ENCODE measurements at places on chromosomes 3 and 15. TPM values are rescaled to one million over a fixed set of nuclear protein-coding genes. Genes with fewer than 3 reads are reported as not detected.
A peak's percentile ranks its signal among the peaks of the same experiment; 100 is the strongest.

DNA sequence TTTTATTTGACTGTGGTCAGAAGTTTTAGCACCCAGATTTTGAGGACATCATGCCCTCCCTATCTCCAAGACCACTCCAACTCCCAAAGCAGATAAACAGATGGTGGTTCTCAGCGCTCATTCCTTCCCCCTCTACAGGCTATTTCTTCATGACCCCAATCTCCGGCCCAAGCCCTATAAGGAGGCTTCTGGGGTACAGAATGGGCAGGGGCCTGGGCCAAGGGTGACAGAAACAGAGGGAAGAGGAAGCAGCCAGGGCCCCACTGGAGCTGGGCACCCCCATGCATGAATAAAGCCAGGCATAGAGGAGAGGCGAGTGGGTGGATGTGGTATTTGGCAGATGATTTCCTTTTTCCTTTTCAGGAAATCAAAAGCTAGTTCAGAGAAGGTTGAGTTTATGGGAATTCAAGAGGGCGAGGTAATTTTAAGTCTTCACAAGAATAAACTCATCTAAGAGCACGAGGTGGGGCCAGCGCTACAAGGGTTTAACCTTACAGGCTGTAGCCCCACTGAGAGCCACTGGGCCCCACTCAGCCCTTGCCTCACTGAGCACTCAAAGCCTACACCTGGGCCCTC, 104.8 kb upstream of the HERC1 start:
- H3K36me3 ChIP-seq = no peaks in the 10 kb centered on the region
- no peaks in the 10 kb centered on the region for H3K27me3 ChIP-seq
- DNase-seq = no peak

DNA sequence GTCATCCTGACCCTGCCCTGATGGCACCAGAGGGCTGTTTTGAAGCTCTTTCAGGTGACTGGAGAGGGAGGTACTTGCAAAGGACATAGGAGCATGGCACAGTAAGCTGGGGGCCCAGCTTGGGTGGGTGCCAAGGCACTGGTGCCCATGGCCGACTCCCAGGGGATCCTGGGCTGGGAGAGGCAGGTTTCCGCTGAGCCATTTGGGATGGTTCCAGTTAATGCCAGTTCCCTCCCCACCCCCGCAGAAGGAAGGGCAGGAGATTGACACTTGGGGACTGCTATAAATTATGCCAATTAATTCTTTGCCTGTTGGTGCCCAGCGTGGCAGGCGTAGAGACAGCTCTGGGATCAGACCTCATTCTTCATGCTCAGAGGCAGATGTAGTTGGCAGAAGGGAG, 26.1 kb downstream of the CD276 start:
- no peak overlapping the region for H3K4me3 ChIP-seq
- H3K27me3 ChIP-seq = no peaks in the 10 kb centered on the region
- H3K36me3 ChIP-seq = no peaks in the 10 kb centered on the region
- no peak overlapping the region for H3K27ac ChIP-seq
- no peak for DNase-seq

GRCh38 chr3:140521751-140522445, 156.0 kb upstream of the TRIM42 start:
- H3K36me3 ChIP-seq = no peaks in the 10 kb centered on the region
- H3K27me3 ChIP-seq = no peaks in the 10 kb centered on the region
- no peak overlapping the region for H3K27ac ChIP-seq
- no peak overlapping the region for H3K4me3 ChIP-seq

DNA sequence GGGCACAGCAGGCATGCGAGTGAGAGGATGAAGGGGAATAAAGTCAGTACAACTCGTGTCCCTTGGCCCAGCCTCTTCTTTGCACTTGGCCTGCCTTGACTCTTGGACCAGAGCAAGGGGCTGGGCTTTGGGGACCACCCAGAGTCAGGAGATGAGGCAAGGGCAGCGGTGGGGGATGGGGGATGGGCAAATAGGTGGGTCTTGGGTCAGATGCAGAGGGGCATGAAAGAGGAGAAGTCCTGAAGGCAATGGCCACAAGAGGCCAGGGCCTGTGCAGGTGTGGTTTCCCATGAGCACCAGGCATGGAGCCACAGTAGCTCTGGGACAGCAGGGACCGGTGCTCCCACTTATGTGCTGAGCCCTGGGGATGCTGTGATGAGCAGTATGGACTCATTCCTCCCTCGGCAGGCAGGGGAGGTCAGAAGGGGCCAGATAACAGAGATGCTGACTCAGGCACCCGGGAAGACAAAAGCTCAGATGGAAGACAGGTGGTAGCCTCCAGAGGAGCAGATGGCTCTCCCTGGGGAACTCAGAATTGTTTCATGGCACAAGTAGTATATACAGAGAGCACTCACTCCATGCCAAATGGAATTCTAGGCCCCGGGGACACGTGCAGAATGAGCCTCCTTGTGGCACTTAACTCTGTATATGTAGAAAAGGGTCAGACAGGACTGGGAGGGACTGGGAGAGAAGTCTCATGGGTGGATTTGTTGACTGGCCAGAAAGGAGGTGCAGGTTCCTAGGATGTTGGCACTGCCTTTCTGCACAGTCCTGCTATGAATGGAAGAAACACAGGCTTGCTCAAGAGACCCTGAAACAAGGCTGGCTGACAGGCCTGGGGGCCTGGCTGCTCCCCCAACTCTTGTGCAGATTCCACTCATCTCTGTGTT, 14.3 kb downstream of the ZBTB47 start:
- H3K36me3 ChIP-seq = no peaks in the 10 kb centered on the region
- no peak for DNase-seq
- H3K27me3 ChIP-seq = no peaks in the 10 kb centered on the region
- peaks cover 11% of the 10 kb centered on the region for H3K4me1 ChIP-seq
- no peak overlapping the region for H3K4me3 ChIP-seq

GRCh38 chr3:15982667-15983196, 185.0 kb upstream of the ANKRD28 start:
- H3K4me3 ChIP-seq = no peak overlapping the region
- H3K27me3 ChIP-seq = no peaks in the 10 kb centered on the region
- H3K36me3 ChIP-seq = no peaks in the 10 kb centered on the region
- H3K4me1 ChIP-seq = no peaks in the 10 kb centered on the region

- H3K27ac ChIP-seq = no peak overlapping the region
- H3K4me3 ChIP-seq = no peak overlapping the region
- H3K4me1 ChIP-seq = no peaks in the 10 kb centered on the region
- H3K36me3 ChIP-seq = no peaks in the 10 kb centered on the region
- H3K27me3 ChIP-seq = no peaks in the 10 kb centered on the region
These were observed 503.4 kb upstream of the MDFIC2 start for GRCh38 chr3:70815817-70816216.

- DNase-seq = peak; percentile 73
- peak overlapping the region; percentile 98 for H3K4me3 ChIP-seq
- H3K4me1 ChIP-seq = peaks cover 14% of the 10 kb centered on the region
- H3K36me3 ChIP-seq = no peaks in the 10 kb centered on the region
- H3K27ac ChIP-seq = peak overlapping the region; percentile 91
These were observed 504 bp downstream of the ABHD2 start for GRCh38 chr15:89088605-89089315.

DNA sequence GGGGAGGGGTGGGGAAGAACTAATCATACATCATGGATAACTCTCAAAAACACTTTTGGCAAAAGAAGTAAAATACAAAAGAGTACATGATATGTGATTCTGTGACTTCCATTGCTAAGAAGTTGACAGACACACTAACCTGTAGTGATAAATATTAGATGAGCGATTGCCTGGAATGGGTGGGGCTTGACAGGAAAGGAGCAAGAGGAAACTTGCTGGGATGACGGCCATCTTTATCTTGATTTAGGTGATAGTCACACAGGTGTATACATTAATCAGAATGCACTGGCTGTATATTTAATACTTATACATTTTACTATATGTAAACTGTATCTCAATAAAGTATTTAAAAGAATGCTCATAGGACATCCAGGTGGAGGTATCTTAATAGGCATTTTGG, 13.1 kb downstream of the PARL start:
- H3K4me3 ChIP-seq = no peak overlapping the region
- no peak overlapping the region for H3K27ac ChIP-seq
- H3K4me1 ChIP-seq = peaks cover 3% of the 10 kb centered on the region

DNA sequence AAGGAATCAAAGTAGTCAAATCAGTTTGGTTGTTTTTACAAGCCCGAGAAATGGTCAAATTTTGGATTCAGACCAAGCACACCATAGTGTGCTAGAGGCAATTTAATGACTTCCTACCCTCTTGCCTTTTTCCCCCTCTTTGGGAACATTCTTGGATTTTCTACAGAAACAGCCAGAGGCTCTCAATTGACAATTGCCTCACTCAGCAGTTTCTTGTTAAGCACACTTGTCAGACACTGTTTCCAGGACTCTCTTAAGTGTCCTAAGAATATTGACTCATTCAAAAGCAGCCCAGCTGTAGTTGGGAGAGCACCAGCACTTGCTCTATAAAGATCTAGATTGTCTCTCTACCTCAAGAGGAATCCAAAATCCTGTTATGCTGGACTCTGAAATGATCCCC, 1.5 kb upstream of the SLC35G2 start:
- H3K27ac ChIP-seq = no peak overlapping the region
- DNase-seq = no peak
- no peaks in the 10 kb centered on the region for H3K36me3 ChIP-seq
- H3K4me3 ChIP-seq = no peak overlapping the region

GRCh38 chr3:160060409-160061027, 71.9 kb downstream of the IL12A start:
- H3K27me3 ChIP-seq = no peaks in the 10 kb centered on the region
- no peak overlapping the region for H3K4me3 ChIP-seq
- H3K4me1 ChIP-seq = no peaks in the 10 kb centered on the region
- H3K27ac ChIP-seq = no peak overlapping the region
- no peaks in the 10 kb centered on the region for H3K36me3 ChIP-seq

DNA sequence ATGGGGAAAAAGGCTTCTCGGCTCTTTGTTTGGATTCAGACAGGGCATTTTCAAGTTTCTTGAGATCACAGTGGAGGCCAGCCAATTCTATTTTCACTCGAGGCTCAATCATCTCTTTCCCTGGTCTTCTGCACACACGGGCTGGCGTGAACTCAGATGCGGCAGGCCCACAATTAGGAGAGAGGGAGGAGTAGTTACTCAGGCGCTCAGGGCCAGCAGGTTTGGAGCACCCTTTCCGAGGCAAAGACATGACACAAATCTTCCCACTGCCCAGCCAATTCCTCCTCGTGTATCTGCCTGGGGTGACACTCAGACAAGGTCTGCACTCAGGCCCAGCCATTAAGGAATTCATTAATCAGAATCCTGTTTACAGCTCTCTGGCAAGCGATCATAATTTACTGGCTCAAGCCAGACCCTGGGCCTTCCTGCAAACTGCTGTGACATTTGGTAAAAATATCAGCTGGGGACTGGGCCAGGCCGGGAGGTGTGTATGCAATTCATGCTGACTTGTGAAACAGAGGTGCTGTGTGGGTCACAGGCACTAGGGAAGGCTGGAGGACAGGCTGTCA, 68.1 kb upstream of the TLE3 start:
- no peaks in the 10 kb centered on the region for H3K4me1 ChIP-seq
- H3K36me3 ChIP-seq = no peaks in the 10 kb centered on the region
- H3K4me3 ChIP-seq = no peak overlapping the region
- no peak overlapping the region for H3K27ac ChIP-seq
- H3K27me3 ChIP-seq = no peaks in the 10 kb centered on the region
- no peak for DNase-seq

DNA sequence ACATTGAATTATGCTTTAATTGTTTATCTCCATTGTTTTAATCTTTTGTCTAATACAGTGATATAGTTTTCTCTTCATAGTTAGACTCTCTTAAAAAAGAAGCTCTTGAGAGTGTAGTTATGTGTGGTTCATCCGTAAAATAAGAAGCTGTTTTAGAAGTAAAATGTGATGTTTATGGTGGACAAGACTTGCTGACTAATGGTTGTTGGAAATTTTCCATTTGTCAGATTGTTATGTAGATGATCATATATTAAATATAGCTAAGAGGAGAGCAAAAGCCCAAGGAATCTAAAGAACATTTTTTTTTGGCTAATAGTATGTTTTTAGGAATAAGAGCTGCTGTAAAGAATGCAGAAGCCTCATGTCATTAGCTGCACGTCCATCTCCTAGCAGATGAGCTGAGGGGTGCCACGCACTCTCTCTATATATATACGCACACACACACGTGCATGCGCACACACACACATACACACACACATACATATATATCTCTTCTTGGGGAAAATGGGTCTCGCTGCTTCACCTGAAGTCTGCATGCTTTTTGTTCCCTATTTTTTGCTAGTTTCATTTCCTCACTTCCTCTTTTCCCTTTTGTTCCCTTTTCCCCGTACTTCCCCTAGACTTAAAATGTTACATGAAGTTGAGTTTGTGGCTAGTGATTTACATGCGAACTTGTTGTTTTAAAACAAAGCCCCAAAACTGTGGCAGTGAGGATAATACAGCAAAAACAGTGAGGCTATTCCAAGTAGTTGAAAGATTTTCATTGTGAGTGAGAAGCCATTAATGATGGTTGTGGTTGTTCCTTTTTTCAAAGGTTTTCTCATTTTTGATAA, 107.8 kb downstream of the MBNL1 start:
- no peaks in the 10 kb centered on the region for H3K36me3 ChIP-seq
- H3K4me1 ChIP-seq = peaks cover 2% of the 10 kb centered on the region
- H3K27ac ChIP-seq = no peak overlapping the region
- H3K4me3 ChIP-seq = no peak overlapping the region

ATOSA gene
- 74.6 TPM for total RNA-seq

SERINC4 gene
- total RNA-seq = 0.22 TPM

TRIM42 gene
- not detected for total RNA-seq

FAM174B gene
- total RNA-seq = 15.4 TPM

RTP3 gene
- not detected for total RNA-seq

PTPRG gene
- 87.9 TPM for total RNA-seq
